ENCODE measurements at places on chromosomes 3 and 15.

- no peak for DNase-seq
These were observed 242.0 kb downstream of the EDEM1 start for GRCh38 chr3:5429517-5429890.

DNA sequence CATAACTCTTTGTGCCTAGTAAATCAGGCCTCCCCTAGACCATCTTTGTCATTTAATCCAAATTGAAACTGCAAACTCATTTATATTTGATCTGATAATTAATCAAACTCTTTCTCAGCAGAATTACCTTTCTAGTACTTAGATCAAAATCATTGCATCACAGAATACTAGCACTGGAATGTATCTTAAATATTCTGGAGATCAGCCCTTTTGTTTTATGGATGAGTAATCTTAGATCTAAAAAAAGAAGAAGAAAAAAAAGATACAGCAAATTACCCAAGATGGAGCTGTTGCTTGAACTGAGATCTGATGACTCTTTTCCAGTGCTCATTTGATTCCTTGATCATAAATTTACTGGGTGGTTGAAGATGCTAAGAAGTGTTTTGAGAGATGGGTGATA lies 47.9 kb downstream of the NAALADL2 start:
- DNase-seq: no peak

DNA sequence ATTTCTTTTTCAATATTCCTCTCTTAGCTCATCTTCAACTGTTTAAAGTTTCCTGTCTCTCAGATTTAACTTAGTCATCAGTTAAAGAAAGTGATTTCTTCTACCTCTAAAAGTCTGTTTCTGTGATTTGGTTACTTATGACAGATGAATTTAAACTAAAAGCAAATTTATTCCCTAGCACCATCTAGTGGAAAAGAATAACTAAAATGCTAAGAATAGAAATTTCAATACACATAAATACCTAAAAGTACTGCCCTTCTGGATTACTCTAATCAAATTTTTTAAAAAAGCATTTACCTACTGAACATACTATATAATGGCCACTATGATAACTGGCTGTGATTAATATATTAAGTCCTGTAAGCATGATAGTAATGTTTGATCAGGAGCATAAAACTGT lies 14.0 kb upstream of the ZCWPW2 start:
- peak; percentile 24 for DNase-seq

DNA sequence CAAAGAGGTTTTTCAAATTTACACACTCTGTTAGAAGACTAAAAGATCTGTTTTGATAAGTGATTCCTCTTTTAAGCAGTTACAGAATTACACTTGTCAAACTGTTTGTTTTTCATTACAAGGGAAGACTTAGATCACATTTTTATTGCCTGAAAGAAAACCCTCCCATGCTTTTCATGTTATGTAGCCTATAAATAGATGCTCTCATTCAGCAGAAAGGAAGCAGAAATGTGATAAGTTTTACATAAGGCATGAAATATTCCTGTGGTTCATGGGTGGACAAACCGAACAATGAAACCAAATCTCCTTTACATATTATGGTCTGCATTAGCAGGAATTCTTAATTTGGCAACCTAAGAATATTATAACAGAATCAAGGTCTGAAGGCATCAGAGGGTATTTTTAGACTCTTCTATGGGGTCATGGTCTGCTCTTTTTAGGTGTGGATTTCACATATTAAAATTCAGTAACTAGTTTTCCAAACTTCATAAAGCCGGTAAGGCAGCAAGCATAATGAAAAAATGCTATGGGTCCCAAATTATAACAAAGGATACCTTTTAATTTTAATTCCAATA lies 37.3 kb upstream of the FXR1 start:
- DNase-seq: no peak

GRCh38 chr3:15796771-15797641 lies 773 bp downstream of the ANKRD28 start:
- peak; percentile 72 for DNase-seq

GRCh38 chr15:40343512-40343911 lies 2.8 kb upstream of the CCDC9B start:
- peak; percentile 95 for DNase-seq

GRCh38 chr3:111506435-111506834 lies 35.6 kb upstream of the CD96 start:
- no peak for DNase-seq

DNA sequence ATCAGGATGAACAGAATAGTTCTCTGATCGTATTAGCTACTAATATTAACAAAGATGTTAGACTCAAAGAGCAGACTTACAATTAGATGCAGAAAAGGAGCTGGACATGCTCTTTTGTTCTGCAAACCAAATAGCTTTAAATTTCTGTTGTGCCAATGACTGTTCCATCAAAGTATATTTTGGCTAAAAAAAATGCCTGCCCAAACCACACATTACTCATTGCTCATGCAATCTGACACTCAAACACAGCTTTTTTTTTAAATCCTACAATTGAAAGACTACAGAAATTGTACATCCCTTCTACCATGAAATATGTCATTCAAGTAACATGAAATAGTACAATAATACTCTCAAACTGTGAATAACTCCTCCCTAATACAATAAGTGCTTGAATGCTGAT lies 48.6 kb downstream of the SHOX2 start:
- DNase-seq: peak; percentile 14

DNA sequence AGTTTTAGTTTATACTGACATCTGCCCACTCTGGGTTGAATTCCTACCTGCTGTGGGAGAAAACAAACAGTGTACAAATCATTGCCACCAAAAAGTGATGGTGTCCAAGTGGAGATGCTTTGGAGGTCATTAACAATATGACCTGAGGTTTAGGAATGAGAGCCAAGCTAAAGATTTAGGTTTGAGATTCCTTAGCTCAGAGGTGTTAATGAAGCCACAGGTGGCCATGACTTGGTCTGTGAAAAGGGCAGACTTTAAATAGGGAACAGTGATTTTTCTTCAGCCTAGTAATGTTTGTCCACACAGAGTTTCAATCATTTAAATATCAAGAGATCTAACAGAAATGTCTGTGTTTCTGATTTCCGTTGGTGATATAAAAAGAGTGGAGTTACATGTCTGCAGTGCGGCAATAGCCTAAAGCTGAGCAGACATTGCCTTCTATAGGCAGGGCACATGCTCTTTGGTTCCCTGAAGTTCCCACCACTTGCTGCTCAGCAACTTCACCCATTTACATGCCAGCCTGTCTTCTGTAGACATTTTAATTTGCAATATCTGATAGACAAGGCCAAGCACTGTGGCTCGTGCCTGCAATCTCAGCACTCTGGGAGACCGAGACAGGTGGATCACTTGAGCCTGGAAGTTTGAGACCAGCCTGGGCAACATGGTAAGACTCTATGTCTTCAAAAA lies 423.2 kb downstream of the IL5RA start:
- no peak for DNase-seq

DNA sequence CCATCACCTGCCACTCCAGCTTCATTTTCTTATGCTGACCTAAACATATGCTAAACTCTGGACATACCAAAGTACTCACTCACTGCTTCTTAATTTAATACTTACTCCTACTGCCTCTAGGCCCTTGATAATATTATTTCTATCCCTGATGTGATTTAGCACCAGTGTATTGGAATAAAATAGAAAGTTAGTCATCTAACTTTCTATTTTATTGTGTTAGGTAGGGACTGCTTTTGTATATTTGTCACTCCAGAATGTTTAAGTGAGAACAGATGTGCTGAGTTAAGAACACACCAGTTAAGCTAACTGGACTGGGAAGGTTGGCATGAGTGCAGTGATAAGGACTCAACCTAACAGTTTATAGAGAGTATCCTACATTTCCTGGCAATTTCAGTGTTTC lies 6.5 kb upstream of the CLDN16 start:
- peak; percentile 32 for DNase-seq

DNA sequence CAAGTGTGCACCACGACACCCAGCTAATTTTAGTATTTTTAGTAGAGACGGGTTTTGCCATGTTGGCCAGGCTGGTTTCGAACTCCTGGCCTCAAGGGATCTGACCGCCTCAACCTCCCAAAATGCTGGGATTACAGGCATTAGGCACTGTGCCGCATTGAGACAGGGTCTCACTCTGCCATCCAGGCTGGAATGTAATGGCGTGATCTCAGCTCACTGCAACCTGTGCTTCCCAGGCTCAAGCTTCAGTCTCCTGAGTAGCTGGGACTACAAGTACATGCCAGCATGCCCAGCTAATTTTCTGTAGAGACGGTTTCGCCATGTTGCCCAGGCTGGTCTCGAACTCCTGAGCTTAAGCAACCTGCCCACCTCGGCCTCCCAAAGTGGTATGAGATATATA lies 51.6 kb downstream of the ACAD9 start:
- no peak for DNase-seq

- DNase-seq: no peak
These were observed 13.7 kb downstream of the SEMA5B start for GRCh38 chr3:123013876-123014275.

DNA sequence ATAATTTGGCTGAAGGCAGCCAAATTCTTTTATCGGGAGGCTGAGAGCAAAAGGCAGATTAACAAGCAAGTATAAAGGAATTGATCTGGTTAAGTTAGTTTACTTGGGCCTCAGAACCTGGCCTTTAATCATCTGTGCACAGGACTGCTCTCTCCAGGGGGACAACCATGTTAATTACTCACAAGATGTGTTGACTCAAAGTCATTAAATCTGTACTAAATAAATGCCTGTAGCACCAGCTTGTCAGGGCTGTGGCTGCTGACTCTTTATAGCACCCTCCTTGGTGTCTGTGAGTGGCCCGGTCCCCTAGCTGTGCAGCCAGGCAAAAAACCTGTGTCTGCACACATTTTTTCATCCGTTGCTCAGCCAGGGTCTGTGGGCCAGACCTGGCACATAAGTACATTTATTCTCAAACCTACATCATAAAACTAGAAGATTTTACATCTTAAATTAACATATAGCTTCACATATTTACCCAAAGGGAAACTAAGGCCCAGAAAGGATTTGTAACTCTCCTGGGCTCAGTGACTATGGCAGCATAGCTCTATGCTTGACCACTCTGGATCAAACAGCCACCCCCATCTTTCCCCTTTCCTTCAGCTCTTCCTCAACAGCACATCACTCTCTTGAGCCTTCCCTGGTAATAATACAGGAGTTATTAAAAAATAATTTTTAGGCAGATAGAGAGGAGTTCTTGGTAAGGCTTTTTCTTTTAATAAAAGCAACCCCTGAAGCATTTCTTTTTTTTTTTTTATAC lies 51.4 kb downstream of the NCEH1 start:
- no peak for DNase-seq

DNA sequence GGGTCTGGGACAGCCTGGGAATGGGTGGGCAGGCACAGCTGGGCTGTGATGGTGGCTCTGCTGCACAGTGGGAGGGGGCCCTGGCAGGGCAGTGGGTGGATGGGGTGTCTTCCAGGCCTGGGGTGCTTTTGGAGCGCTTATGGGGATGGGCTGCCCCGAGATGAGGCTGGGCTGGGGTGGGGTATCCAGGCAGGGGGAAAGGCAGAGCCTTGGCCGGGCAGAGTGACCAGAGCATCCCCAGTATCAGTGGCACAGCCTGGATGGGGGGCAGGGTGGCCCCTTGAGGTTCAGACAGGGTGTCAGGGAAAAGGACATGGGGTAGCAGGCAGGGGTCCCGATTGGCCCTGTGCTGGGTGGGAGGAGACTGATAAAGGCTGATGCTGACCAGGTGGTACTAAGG lies 26.6 kb downstream of the HDAC11 start:
- DNase-seq: no peak

DNA sequence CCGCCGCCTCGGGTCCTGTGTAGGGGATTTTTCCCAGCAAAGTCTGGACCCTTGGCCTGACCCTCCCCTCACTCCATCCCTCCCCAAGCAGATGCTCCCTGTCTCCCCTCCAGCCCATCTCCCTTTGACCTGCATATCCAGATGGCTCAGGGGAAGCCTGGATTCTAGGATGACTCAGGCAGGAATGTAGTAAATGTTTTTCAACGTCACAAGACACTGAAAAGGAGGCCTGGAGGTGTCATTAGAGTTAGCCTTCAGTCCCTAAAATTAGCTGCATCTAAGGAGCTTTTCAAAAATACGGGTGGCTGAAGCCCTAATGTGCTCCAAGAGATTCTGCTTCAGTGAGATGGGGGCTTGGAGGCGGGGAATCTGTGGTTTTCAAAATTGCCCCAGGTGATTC lies 7.2 kb downstream of the ACAN start:
- DNase-seq: peak; percentile 34

GRCh38 chr15:48899793-48900192 lies 21.9 kb downstream of the EID1 start:
- no peak for DNase-seq

GRCh38 chr15:25090073-25090733 lies 135.4 kb downstream of the SNRPN start:
- DNase-seq: no peak

DNA sequence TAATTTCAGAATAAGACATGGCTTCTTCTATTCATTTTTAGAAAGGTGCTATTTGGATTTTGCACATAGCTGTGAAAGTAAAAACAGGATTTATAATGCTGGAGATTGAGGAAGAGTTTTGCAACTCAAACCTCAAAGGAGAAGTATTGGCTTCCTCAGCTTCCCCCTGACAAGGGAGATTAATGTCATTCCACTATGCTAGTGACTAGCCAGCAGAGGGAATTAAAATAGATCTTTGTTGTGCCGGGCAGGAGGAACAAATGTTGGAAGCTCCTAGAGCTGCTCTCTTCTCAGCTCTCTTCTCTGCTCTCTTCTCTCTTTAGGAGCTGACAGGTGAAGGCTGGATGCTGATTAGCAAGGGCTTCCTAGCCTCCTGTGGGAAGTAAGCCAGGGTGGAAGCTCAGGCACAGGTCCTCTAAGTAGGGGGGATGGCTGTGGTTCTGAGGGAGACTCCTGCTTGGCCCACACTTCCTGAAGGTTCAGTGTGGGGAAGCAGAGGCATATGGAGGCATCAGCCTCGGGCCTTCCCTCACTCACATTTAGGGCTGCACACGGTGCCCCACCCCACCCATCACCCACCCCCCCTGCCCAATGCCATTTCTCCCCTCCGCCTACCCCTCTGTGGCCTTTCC lies 29.6 kb downstream of the CX3CR1 start:
- DNase-seq: no peak

- no peak for DNase-seq
These were observed 1089.8 kb upstream of the CADM2 start for GRCh38 chr3:83868909-83869567.

DNA sequence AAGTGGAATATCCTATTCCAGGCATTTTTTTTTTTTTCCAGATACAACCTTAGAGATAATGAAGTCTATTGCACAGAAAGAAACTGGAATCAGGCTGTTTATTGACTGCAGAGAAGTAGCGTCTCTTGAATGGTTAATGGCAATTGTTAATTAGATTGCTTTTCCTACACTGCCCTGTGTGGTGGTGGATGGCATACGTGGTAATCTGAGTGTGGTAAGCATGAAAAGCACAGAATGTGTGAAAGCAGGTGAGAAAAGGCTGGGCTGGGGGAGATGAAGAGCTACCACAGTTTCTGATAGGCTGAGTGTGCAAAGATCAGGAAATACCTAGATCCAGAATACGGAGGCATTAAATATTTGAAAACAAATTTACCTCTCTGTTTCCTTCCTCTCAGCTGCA lies 486.3 kb upstream of the TBL1XR1 start:
- no peak for DNase-seq

- DNase-seq: no peak
These were observed 145.4 kb upstream of the TLE3 start for GRCh38 chr15:70242951-70243685.
